ENCODE measurements at places on chromosomes 6 and 20. TPM values are rescaled to one million over a fixed set of nuclear protein-coding genes. Genes with fewer than 3 reads are reported as not detected.

GRCh38 chr20:56429502-56429901, 17.4 kb downstream of the CASS4 start:
- no peak for DNase-seq

DNA sequence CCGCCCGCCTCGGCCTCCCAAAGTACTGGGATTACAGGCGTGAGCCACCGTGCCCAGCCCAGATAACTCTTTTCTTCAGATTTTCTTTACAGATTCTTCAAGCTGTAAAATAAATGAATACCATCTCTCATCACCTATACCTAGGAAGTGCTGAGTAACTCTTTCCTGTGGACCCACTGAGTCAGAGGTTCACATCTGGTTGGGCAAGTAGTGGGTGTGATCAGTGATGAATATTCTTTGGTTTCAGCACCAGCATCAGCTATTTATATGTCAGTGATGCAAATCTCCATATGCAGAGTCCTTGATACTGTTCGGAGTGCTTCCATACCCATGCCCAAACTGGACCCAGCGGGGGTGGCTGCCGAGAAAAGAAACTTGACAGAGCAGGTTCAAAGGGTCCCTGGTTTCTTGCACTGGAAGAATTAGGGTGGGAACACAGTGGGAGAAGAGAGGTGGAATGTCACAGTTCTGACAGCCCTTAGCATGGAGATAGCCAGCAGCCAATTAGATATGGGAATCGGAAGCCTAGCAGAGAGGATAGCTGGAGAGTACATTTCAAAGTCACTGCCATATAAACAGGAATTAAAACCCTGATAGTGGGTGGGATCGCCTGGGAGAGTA, 64.9 kb upstream of the DDR1 start:
- no peak for DNase-seq

- no peak for DNase-seq
Observed at GRCh38 chr6:20924911-20925543, 390.8 kb downstream of the CDKAL1 start.

GRCh38 chr20:46705378-46705729, 4.1 kb upstream of the SLC2A10 start:
- no peak for DNase-seq

- DNase-seq: no peak
Observed at GRCh38 chr20:40768105-40768504, 79.1 kb upstream of the MAFB start.

DNA sequence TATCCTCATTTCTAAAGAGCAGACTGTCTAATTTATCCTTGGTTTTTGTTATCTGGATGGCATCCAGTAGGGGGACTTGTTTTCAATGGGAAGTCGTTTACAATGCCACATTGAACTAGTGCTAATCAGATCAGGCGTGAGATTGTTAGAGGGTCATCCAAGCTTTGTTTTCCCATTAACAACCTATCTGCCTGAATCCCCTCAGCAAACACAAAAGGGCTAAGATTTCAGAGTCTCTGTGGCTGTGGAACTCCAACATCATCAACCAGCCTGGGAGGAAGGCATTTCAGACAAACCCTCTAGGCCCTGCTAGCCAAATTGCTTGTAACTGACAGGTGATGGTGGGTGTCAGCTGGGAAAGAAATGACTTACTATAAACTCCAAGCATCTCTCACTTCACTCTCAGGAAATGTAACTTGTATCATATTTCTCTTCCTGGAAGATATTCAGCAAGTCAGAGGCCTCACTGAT, 47.7 kb downstream of the COL19A1 start:
- no peak for DNase-seq

DNA sequence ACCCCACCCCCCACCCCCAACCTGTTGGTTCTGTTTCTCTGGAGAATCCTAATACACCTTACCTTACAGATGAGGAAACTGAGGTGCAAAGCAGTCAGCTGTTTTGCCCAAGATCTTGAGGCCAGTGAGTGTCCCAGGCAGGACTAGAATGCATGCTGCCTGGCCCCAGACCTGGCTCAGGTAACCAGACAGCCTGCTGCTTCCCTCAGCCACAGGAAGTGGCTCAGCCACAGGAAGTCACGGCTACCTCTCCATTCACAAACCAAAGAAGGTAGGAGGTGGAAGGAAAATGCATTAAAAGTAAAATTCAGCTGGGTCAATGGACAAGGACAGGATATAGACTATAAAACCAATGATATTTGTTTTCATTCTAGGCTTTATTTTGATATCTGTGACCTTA, 517.6 kb downstream of the CD83 start:
- DNase-seq: no peak

GRCh38 chr6:106053484-106054205, 32.5 kb upstream of the PRDM1 start:
- no peak for DNase-seq

DNA sequence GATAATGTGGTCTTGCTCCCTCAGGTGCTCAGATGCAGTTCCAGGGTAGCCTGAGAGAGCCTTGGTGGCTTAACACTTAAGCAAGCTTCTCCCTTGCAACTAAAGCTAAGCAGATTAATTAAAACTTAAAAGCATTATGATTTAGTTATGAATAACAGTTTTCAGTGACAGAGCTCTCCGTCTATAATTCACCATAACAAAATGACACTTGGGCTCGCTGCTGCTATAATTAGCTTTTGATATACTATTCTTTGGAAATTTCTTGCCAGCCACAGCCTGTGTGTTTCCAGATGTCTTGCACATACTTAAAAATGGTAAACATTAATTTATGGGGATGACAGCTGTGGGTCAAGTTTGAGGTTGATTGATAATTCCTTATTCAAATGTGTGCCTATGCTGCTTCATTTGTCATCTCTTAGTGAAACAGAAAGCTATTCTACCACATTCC, 380.5 kb downstream of the TFAP2B start:
- DNase-seq: no peak

- DNase-seq: no peak
Observed at GRCh38 chr6:110340392-110340965, 17.7 kb downstream of the METTL24 start.

GRCh38 chr6:128078276-128078675, 177.4 kb upstream of the THEMIS start:
- no peak for DNase-seq

DNA sequence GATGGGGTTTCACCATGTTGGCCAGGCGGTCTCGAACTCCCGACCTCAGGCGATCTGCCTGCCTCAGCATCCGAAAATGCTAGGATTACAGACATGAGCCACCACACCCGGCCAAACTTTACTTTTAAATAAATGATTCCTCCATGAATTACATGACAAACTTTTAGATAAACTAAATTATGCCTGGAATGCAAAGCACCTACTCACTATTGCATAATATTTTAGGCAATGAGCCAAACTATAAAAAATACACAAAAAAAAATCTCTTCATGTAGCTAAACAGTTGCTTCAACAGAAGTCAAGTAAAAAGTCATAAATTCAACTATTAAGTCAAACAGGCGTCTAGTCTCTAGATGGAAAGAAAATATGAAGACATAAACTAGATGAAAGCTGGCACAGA, 56.5 kb downstream of the PTPRK start:
- no peak for DNase-seq

- no peak for DNase-seq
Observed at GRCh38 chr6:110037726-110038295, 59.7 kb downstream of the GPR6 start.

GRCh38 chr6:88376768-88377387, 210.7 kb upstream of the CNR1 start:
- DNase-seq: no peak

DNA sequence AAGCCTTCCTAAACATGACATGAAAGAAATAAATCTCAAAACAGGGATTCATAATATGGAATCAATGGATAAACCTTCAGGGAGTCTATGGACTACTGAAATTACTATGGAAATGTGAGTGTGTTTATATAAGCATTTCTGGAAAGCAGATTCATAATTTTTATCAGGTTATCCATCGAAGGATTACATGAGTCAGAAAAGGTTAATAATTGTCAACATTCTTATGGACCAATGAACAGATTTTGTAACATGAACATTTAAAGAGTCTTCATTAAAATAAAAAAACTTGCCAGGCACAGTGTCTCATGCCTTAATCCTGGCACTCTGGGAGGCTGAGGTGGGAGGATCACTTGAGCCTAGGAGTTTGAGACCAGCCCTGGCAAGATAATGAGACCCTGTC, 84.8 kb downstream of the AHI1 start:
- DNase-seq: no peak

DNA sequence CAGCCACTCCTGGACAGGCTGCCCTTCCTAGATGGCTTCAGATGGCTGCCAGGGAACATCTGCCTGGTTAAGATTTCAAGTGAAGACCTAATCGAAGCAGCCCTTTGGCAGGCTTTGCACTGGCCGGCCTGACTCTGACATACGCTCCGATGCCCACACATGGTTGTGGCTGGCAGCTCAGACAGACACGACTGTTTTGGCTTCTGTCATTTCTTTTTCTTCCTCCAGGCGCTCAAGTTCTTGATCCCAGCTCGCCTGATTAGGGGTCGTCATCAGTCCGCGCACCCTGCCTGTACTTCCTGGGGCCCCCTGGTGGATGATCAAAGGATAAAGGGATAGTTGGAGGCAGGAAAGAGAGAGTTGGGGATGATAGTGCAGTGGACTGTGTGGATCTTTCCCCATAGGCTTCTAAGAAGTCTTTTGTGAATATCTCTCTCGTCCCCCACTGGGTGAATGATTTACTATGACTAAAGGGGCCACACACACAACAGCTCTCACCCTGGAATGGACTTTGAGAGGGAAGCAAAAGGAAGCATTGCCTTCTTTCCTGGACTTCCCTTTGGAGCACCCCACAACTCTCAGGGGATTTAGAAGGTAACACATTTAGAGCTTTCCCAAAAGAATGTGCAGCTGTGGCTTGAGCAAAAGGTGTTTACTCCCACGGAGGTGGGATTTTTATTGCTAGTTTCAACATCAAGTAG, 21.4 kb upstream of the TRAM2 start:
- DNase-seq: peak; percentile 40

GRCh38 chr20:50993876-50994275, 29.0 kb downstream of the KCNG1 start:
- DNase-seq: no peak

DNA sequence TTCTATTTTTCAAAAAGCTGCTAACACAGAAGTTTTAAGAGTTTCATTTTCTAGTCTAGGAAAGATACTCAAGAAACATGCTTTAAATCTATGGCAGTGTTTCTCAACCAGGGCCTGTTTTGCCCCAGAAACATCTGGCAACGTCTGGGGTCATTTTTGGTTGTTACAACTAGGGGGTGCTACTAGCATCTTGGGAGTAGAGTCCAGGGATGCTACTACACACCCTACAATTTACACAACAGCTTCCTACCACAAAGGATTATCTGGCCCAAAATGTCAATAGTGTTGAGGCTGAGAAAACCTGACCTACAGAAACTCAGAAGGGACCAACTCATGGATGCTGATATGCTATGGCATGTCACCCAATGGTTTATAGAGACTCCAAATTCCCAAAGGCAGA, 24.4 kb downstream of the SERAC1 start:
- DNase-seq: no peak

DNA sequence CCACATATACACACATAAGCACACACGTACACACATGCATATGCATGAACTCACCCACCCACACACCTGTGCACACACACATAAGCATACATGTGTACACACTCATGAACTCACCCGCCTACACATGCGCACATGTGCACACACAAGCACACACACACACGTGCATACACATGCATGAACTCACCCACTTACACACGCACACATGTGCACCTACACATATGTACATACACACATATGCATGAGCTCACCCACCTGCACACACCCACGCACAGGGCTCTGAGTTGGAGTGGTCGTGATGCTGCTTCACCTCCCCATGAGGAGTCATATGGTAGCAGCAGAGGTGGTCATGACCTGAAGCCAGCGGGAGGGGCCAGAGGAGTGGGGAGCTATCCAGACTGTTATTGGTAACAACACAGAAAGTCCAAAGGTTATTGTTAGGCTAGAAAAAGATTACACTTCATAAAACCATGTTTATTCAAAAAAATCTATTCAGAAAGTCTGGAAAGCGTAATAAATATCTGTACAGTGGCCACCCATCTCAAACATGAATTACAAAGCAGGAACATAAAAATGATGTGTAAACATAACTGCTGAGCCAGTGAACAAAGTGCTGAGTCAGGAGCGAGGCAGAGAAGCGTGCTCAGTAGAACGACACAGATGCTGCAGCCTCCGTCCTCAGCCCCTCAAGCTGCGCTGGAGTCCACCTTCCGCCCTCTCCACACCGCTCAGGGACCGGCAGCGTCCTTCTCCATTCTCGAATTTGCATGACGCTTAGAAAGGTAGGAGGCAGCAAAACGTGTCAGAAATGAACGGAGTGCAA, 26.4 kb upstream of the MPC1 start:
- DNase-seq: no peak

GRCh38 chr6:152314483-152314832, 322.7 kb downstream of the SYNE1 start:
- DNase-seq: no peak

- no peak for DNase-seq
Observed at GRCh38 chr20:10863337-10864060, 189.7 kb upstream of the JAG1 start.

- no peak for DNase-seq
Observed at GRCh38 chr20:48210111-48211027, 425.1 kb upstream of the SULF2 start.

- DNase-seq: no peak
Observed at GRCh38 chr20:22536956-22537756, 47.2 kb downstream of the FOXA2 start.

GRCh38 chr20:9339708-9340107, 174.7 kb upstream of the LAMP5 start:
- no peak for DNase-seq

GRCh38 chr6:142822842-142823241, 122.1 kb downstream of the HIVEP2 start:
- DNase-seq: no peak

GRCh38 chr6:132405143-132405915, 4.1 kb upstream of the MOXD1 start:
- DNase-seq: no peak

DNA sequence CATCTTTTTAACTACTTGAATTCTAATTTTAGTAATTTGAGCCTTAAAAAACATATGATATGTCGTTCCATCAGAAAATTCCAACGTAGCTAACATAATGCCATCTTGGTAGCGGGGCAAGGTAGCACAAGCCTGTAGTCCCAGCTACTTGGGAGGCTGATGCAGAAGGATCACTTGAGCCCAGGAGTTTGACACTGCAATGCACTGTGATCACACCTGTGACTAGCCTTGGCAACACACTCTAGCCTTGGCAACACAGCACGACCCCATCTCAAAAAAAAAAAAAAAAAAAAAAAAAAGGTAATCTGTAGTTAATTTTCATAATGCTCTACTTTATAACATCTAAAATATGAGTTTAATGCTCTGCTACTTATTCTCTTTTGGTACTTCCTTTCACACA, 6.7 kb downstream of the BCLAF1 start:
- no peak for DNase-seq

- no peak for DNase-seq
Observed at GRCh38 chr6:132768051-132768517, 10.4 kb upstream of the VNN2 start.

Gene SEMG1
- 0.21 TPM for total RNA-seq

Gene LHFPL5
- total RNA-seq: not detected

Gene PDYN
- not detected for total RNA-seq

Gene PNPLA1
- 0.53 TPM for total RNA-seq

Gene HLA-DMB
- 4.0 TPM for total RNA-seq

Gene XRN2
- total RNA-seq: 40.2 TPM

Gene TRIM15
- 58.8 TPM for total RNA-seq

Gene L3MBTL3
- total RNA-seq: 14.9 TPM

Gene SLC25A27
- total RNA-seq: 7.6 TPM

Gene SLC22A16
- not detected for total RNA-seq

Gene PRICKLE4
- 4.7 TPM for total RNA-seq

Gene ABHD16B
- not detected for total RNA-seq

Gene IDH3B
- 144 TPM for total RNA-seq

Gene NRSN1
- 0.12 TPM for total RNA-seq

Gene TMEM242
- 11.2 TPM for total RNA-seq

Gene RIN2
- 97.8 TPM for total RNA-seq

Data from left colon (tissue), 2 donors.